ENCODE measurements at places on chromosomes 5 and 9.

GRCh38 chr5:169185626-169186025, 115.3 kb downstream of the SLIT3 start:
- DNase-seq = no peak

DNA sequence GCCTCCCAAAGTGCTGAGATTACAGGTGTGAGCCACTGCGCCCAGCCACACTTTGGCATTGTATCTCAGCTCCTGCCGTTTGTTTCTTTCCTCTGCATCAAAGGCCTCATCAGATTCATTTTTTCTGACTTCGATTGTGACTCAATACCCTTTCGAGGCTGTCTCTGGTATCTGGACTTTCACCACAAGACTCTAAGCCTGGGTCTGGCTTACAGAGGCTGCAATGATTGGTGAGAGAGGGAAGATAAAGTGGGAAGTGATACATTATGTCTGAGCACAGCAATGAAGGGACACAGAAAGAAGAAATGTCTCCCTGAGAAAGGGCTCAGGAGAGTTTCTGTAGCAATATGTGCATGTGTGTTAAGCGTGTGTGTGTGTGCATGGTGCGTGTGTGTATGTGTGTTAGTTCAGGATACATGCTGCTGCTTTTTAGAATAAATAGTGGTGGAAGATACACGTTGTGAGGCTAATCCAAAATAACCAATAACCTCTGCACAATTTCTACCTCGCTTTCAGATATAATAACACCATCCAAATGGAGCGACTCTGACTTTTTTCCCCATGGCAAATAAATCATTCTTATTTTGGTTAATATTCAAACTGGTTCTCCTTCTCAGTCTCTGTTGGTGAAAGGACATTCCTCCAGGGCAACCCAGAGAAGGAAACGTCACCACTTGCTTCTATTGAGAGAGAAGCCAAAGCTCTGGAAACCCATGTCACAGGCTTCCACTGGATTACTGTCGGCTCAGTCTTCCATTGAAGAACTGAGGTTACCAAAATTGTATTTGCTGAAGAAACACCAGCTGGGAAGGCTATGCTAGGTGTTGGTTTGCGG, 8.1 kb upstream of the DAB2 start:
- no peak for DNase-seq

DNA sequence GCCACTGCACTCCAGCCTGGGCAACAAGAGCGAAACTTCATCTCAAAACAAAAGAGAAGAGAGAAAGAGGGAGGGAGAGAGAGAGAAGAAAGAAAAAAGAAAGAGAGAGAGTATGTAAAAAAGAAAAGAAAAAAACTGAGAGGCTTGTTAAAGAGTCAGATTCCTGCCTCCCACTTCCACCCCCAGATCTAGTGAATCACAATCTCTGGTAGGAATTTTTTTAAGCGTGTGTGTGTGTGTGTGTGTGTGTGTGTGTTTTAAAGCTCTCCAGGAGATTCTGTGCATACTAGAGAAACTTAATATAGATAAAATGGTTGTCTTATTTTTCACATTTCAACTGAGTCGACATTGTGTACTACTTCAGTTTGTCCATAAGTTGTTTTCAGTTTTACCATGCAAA, 32.0 kb downstream of the SAR1B start:
- DNase-seq = no peak

DNA sequence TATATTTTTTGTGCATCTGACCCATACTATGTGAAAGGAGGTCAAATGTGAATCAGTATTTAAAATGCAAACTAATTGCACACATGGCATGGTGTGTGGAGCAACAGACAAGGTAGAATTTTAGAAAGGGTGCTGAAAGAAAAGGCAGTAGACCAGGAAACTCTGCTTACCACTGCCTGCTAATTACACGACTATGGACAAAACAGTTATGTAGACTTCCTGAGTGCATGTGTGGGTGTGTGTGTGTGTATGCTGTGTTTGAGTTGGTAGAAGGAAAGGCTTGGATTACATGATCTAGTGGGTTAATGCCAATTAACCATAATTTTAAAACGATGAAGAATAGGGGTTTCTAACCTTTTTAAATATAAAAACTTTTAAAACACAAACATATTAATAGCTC, 349.9 kb downstream of the SH3GL2 start:
- no peak for DNase-seq

DNA sequence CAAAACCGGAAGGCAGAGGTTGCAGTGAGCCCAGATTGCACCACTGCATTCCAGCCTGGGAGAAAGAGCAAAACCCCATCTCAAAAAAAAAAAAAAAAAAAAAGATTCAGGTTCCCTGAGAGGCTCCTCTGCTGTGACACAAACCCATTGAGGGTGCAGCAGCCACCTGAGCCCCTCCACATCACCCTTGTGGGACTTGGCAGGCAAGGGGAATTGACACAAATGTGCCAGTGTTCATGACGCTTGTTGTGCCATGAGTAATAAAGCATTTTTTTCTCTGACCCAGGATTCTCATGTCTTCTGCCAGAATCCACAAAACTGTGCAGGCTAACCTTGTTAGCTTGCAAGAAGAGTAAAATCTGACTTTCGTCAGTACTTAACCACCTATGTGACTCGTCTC, 149.6 kb downstream of the TTC39B start:
- no peak for DNase-seq

DNA sequence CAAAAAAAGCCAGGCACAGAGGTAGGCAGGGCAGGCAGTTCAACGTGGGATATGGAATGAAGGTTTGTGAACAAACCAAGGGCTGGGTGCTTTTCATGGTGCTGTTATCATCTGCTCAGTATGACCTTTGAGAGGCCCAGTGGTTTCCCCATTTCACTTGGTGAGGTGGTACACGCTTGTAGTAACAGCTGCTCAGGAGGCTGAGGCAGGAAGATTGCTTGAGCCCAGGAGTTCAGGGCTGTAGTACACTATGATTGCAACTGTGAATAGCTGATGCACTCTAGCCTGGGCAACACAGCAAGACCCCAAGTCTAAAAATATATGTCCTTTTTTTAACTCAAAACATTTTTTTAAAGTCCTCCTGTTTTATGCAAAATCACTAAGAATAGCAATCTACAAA, 174.8 kb downstream of the ENC1 start:
- no peak for DNase-seq

GRCh38 chr5:522899-523440, 1.3 kb downstream of the SLC9A3 start:
- no peak for DNase-seq
